ENCODE measurements at places on chromosomes 5 and 9.

GRCh38 chr9:87063871-87064270, 116.6 kb upstream of the GAS1 start:
- DNase-seq, result no peak

- DNase-seq, result no peak
Observed at GRCh38 chr5:40828021-40828631, 6.9 kb downstream of the RPL37 start.

GRCh38 chr9:134854541-134854981, 26.0 kb upstream of the FCN2 start:
- DNase-seq, result no peak

DNA sequence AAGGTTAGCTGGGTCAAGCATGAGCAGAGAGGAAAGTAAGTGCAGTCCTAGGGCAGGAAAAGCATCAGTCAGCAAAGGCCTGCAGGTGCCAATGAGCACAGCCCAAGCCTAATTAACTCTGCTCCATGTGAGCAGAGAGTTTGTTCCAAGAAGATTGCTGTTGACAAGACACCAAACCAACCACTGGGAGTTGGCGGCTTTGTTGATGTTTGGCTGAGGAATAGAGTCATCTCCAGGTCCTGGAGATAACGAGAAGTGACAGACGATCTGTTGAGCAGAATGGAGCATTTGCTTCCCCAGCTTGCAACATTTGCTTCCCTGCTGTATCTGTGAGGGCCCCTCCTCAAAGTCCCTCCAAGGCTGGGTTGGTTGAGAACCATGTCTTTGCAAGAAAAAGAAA, 68.2 kb downstream of the FAM114A2 start:
- DNase-seq, result no peak

All from stimulated activated CD4-positive, alpha-beta T cell treated with anti-CD3 and anti-CD28 coated beads, Interleukin-1b, Interleukin-23, amount 100 ng/mL, for 1 hour (primary cell).